ENCODE measurements at places on chromosomes 13 and 19.

GRCh38 chr19:48632692-48633147 is 4.5 kb downstream of the DBP start:
- DNase-seq: no peak

- DNase-seq: no peak
Measured at GRCh38 chr19:1609680-1610474, 4.6 kb upstream of the UQCR11 start.

- DNase-seq: no peak
Measured at GRCh38 chr13:99803141-99803540, 168.4 kb downstream of the ZIC5 start.

DNA sequence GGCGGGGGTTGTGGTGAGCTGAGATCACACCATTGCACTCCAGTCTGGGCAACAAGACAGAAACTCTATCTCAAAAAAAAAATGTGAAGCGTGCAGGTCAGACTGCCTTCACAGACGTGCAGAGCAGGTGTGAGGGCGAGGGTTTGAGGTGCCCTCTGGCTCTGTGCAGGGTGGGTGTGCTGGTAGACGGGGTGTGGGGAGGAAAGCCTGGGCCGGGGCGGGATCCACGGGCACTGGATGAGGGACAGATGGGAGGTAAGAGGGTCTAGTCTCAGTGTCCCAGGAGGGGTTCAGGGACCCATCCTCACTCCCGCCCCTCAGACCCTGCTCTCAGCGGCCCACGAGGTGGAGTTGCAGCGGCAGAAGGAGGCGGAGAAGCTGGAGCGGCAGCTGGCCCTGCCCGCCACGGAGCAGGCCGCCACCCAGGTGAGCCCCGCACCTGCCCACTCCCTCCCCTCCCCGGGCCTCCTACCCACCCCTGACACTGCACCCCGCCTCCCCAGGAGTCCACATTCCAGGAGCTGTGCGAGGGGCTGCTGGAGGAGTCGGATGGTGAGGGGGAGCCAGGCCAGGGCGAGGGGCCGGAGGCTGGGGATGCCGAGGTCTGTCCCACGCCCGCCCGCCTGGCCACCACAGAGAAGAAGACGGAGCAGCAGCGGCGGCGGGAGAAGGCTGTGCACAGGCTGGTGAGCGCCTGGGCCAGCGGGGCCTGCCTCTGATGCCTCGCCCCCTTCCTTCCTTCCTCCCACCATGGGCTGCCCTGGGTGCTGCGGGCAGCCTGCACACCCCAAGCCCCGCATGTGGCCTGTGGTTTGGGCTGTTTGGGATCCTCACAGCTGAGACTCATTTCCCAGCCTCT is 9.1 kb downstream of the NOP53 start:
- no peak for DNase-seq

- no peak for DNase-seq
Measured at GRCh38 chr13:41428155-41428554, 29.2 kb upstream of the RGCC start.

All from C1 segment of cervical spinal cord (tissue), 14 donors.